ENCODE measurements at places on chromosomes 6 and 20.

GRCh38 chr6:13256266-13257001, 71.9 kb downstream of the TBC1D7 start:
- no peak for DNase-seq

- no peak for DNase-seq
Measured at GRCh38 chr6:160170018-160170680, 48.5 kb downstream of the SLC22A1 start.

DNA sequence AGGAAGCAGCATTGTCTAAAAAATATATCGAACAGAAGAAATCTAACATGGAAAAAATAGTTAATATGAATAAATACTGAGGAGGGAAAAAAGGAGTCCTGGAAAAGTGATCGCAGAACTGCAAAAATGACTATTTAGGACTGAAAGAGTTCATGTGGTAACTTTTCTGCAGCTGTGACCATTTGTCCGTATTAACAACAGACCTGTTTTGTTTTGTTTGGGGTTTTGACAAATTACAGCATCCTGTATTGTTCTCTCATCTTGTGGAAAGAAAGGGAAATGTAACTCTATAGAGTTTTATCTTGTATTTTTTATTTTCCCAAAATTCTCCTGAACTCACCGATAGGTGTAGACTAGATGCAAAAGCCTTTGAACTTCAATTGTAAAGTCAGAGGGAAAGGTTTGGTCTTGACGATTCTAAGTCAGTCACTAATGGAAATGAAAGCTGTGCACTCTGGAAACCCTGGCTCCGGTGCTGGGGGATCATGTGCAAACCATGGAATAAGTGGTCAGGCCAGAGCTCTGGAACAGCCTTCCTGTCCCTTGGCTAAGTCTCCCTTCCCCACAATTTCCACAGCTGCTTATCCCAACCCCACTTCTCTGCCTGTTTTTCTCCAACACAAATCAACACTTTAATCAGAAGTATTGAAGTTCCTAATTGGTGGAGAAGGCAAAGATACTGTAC, 51.2 kb upstream of the MARCKS start:
- no peak for DNase-seq

DNA sequence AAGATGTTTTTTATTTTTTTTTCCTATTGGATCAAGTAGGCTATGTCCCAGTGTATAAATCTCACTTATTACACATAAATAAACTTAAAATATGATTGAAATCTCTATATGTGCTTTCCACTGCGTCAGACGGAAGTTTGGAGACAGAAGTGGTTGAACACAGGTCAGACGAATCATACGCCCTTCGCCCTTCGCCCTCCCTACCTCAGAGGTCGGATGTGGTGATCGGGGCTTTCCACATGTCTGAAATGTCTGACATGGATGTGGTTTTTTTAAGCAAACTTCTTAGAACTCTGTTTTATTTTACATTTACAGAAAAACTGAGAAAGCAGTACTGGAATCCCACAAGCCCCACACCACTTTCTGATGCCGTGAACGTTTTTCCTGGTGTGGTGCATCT, 344.4 kb downstream of the THBS2 start:
- DNase-seq = no peak

DNA sequence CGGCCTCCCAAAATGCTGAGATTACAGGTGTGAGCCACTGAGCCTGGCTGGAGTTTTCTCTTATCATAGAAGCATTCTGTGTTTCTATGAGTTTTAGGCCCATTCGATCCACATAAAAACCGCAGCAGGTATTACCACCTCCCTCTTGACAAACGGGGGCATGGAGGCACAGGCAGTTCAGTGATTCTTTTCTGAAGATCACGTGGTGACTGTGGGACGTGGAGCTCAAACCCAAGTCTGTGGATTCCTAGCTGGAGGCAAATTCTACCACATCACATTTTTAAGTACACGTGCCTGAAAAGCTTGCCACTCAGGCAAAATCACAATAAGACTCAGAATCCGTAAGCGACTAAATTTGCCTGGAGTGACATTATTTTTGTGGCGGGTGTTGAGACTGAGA, 191.3 kb downstream of the GMPR start:
- no peak for DNase-seq

DNA sequence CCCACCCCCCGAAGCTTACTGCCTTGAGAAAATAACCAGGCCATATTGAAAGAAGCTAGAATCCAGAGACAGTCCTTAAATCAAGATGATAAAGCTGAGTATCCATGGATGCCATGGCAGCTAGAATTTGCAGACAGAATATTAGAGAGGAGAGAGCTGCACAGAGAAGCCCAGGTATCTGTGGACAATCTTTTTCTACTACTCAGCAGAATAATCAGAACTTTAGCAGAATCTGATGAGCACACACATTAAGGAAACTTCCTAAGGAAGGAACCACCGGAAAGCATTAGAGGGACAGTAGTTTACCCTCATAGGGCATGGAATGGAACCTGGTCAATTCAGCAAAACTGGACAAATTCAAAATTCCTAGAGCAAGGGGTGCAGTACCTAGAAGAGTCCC, 1001.7 kb downstream of the HACE1 start:
- DNase-seq = no peak

DNA sequence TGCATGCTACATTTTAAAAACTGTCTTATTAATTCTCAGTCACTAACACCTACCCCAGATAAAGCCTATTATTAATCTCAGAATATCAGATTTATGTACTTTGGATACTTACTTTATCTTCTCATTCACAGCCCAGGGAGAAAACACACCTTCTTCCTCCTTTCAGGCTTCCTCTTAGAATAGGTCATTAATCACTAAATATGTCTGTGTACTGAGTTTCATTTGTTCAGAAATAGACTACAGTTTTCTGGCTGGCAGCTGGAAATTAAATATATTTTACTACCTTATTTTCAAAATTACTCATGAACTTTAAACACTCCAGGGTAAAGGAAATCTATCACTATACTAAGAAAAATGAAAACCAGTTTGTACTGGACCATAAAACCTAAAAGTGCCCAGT, 147.7 kb upstream of the DST start:
- no peak for DNase-seq

- no peak for DNase-seq
Measured at GRCh38 chr6:54609981-54610380, 236.6 kb upstream of the FAM83B start.

- DNase-seq = peak; percentile 32
Measured at GRCh38 chr6:2353412-2354137, 108.2 kb upstream of the GMDS start.

- no peak for DNase-seq
Measured at GRCh38 chr20:45987108-45987780, 15.2 kb upstream of the ZNF335 start.

GRCh38 chr6:56690519-56691285, 48.0 kb upstream of the DST start:
- DNase-seq = peak; percentile 50

GRCh38 chr6:31110825-31111582, 1.4 kb downstream of the C6orf15 start:
- no peak for DNase-seq

- DNase-seq = peak; percentile 24
Measured at GRCh38 chr6:36120979-36121786, 9.1 kb upstream of the MAPK13 start.

DNA sequence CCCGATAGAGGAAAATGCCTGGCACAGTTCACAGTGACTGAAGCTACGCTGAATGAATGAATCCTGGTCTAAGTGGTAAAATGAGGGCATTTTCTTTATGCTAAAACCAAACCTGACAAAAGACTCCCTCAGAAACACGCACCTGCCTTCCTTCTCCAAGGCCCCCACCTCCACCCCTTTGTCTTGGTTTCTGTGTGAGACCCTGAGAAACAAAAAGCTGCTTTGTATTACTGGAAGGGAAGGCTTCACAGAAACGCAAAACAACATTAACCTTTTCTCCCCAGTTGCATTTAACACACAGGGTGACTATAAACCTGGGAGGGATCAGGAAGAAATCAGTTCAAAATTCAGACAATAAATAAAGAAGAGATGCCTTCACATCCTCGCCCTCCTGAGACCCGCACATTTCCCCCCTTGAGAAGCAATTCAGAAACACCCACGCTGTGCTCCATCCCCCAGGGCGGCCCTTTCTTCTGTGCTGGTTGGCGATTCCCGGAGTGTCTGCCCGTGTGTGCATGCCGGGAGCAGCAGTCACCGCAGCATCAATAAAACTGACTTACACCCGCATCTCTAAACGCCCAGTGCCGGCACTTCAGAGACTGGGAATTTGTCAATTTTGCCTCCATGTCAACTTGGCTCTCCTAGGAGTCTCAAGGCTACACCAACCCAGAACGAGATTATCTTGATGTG, 67.2 kb upstream of the TRAF3IP2 start:
- no peak for DNase-seq

DNA sequence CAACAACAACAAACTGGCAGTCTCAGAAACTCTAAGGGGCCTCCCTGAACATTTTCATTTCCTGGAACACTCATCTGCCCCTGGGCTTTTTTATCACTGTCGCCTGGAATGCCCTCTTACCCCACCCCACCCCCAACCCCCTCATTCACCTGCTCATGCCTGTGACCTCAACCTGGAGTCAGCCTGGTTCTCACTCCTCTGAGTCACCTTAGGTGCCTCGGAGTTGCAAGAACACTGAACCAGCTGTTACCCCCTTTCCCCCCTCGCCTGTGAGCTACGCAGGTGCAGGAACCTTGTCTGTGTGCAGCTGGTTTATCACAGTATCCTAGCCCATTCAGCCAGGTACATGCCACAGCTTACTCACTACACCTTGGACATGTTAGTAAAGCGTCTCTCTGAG, 12.8 kb upstream of the SNAI1 start:
- DNase-seq = no peak

DNA sequence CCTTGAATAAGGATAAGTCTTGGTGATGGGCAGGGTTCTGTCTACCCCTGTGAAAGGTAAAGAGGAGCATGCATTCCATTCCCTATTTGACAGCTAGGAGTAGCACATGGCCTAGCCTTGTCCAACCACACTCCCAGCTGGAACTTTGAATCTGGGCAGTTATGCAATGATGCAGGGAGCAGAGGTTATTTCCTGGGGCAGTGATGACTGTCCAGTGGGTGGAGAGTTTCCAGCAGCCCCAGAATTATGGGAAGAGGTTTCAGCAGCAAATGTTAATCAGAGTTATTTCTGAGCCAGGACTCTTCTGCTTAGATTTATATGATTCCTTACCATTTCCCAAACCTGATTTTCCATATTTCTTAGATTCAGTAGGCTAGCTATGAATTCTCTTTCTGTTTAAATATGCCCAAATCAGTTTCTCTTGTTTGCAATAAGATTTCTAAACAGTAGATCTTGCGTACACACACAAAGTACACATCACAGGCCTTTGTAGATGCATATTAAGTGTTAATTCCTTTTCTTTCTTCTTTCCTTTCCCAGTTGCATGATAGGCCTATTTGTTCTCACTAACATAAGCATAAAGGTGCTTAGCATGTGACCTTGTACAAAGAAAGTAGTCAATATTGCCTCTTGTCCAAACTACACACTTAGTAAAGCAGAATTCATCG, 17.3 kb upstream of the TXLNB start:
- DNase-seq = no peak
